Naive thymus-derived CD4-positive, alpha-beta T cell (primary cell): ENCODE measurements at places on chromosomes 2 and 18.

GRCh38 chr2:191710411-191710900 lies 32.5 kb downstream of the NABP1 start:
- no peak for DNase-seq

GRCh38 chr2:464562-465309 lies 176.8 kb upstream of the ALKAL2 start:
- DNase-seq: no peak

DNA sequence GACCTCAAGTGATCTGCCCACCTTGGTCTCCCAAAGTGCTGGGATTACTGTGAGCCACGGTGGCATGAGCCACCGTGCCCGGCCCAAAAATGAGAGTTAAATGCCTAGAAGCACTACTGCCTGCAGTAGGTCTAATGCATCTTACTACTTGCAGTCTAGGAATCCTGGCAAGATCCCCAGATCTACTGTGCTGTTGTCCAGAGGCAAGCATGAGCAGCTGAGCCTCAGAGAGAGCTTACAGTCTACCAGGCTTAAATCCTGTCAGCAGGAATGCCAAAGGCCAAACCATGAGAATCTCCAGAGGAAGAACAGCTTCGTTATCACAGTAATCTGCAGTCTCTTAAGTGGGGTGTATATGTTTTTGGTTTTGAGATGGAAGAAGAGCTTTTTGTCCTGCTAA lies 54.4 kb downstream of the XRCC5 start:
- no peak for DNase-seq

- DNase-seq: no peak
These were observed 39.4 kb upstream of the TXNDC2 start for GRCh38 chr18:9846162-9846925.

DNA sequence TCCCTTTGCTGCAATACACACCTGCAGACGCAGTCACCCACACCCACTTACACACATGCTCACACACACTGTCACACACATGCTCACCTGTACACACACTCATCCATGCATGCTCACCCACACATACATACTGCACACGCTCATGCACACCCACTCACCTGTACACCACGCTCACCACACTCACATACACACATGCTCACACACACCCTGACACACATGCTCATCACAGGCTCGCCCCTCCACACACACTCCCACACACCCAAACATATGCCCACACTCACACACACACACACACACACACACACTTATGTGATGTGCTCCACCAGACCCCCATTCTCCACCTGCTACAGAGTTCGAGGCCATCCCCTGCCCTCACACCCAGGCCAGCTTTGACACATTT lies 22.8 kb upstream of the CREG2 start:
- DNase-seq: no peak

- DNase-seq: no peak
These were observed 47.8 kb downstream of the HNMT start for GRCh38 chr2:138012082-138012481.

DNA sequence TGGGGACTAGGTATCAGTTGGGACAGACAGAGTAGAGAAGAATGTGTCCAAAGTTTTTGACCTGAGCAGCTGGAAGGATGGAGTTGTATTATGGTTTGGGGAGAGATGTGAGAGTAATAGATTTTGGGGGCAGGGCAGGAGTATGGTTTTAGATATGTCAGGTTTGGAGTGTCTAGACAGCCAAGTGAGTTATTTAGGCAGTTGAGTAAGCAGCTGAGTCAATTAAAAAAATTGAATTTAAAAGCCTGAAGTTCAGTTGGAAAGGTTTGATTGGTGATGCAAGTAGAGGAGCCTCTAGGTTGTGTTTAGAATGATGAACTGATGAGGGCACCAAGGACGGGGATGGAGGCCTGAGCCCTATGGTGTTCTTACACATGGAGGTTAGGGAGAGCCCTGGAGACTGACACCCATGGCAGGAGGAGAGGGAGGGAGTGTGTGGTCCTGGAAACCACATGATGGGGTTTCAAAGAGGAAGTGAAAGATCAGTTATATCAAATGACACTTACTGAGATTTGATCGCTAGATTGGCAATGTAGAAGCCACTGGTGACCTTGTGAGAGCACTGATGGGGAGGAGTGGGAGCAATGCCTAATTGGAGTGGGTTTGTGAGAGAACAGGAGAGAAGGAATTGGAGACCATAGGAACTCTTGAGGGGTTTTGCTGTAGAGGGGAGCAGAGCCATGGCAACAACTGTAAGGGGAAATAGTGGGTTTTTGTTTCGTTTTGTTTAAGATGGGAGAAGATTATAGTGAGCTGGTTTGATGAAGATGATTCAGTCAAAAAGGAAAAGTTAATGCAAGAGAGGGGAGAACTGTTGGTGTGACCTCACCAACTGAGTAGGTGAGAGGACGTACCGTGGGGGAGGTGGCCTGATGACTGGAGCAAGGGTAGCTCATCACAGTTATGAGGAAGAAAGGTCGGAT lies 10.3 kb downstream of the ITGA6 start:
- peak; percentile 36 for DNase-seq

- no peak for DNase-seq
These were observed 34.3 kb upstream of the C18orf32 start for GRCh38 chr18:49521216-49521835.

DNA sequence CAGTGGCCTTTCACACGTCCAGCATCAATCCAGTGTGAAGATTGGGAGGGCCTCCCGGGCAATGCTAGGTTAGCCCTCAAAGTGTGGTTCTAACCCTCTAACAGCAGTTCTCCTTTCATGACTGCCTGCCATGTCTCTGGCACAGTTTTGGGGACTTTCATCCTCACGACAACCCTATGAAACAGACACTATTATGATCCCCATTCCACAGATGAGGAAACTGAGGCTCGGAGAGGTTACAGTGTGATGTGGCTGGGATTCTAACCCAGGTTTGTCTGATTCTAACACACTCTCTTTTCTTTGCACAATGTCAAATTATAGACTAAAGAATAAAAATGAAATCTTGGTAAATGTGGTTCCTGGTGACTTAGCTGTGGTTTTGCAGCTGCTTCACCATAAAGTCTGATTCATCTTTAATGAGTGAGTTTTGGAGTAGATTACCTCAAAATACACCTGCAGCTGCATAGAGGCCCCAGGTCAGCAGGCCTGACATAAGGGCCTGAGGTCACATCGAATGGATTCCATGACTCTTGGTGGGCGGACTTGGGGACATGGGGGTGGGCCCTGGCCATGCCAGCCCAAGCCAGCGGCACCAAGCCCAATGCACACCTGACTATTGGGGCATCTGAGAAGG lies 214.4 kb downstream of the GLI2 start:
- DNase-seq: no peak

DNA sequence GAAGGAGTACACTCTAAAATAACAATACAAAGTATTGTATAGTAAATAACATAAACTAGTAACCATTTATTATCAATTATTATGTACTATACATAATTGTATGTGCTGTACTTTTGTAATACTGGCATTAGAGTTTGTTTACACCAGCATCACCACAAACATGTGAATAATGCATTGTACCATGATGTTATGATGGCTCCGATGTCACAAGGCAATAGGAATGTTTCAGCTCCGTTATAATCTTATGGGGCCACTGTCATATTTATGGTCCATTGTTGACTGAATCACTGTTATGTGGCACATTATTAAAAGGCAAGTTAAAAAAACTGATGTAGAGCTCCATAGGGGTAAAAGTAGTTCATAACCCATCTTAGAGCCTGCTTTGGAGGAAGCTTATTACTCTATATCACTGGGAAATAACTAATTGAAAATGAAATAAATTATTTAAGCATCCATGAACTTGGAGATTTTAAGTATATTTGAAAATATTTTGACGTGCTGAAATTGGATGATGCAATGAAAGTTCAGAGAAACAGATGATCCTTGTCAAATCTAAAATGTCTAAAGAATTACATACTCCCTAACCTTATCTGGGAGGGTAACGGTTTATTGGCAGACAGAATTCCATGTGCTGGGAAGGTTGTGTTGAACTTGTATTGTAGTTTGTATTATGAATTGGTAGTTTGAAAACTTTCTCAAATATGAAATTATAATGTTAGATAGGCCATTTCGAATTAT lies 2.4 kb downstream of the SKA1 start:
- no peak for DNase-seq

DNA sequence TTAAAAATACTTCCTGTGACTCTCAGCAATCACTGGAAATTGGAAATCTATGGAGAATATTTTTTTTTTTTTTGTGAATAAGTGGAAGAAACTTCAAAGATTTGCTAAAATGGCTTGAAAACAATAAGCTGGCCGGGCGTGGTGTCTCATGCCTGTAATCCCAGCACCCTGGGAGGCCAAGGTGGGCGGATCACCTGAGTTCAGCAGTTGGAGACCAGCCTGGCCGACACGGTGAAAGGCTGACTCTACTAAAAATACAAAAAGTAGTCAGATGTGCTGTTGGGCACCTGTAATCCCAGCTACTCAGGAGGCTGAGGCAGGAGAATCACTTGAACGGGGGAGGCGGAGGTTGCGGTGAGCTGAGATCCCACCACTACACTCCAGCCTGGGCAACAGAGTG lies 155.5 kb upstream of the CAVIN2 start:
- DNase-seq: no peak

- no peak for DNase-seq
These were observed 133.9 kb downstream of the GFPT1 start for GRCh38 chr2:69253112-69253511.

DNA sequence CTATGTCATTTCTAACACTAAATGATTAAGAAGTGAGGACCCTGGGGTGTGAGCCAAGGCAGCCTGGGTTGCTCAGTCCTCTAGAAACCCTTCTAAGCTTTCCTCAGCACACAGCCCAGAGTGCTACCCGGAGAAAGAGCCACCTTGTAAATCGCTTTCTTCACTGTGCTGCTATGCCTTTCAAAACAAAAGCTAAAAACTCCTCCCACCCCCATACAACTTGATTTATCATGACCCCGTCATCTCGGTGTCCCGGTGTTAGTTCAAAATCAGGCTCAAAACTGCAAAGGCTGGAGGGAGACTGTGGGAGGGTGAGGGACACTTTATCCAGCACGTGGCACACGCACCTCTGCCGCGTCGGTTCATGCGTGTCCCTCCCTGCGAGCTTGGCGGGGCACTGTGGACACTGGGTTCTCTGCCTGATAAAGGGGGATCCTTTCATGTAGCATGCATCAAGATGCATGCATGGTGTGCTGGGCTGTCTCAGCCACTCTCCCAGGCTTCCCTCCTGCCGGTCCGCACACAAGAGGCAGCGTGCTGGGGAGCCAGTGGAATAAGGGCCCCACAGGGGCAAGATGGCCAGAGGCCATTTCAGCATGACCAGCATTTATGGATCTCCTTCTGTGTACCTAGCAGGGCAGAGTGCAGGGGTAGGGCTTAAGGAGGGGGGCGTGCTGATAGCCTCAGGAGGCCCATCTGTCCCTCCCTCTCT lies 170.4 kb downstream of the SMAD7 start:
- DNase-seq: no peak

GRCh38 chr18:58454406-58455061 lies 174.4 kb downstream of the ALPK2 start:
- DNase-seq: no peak

DNA sequence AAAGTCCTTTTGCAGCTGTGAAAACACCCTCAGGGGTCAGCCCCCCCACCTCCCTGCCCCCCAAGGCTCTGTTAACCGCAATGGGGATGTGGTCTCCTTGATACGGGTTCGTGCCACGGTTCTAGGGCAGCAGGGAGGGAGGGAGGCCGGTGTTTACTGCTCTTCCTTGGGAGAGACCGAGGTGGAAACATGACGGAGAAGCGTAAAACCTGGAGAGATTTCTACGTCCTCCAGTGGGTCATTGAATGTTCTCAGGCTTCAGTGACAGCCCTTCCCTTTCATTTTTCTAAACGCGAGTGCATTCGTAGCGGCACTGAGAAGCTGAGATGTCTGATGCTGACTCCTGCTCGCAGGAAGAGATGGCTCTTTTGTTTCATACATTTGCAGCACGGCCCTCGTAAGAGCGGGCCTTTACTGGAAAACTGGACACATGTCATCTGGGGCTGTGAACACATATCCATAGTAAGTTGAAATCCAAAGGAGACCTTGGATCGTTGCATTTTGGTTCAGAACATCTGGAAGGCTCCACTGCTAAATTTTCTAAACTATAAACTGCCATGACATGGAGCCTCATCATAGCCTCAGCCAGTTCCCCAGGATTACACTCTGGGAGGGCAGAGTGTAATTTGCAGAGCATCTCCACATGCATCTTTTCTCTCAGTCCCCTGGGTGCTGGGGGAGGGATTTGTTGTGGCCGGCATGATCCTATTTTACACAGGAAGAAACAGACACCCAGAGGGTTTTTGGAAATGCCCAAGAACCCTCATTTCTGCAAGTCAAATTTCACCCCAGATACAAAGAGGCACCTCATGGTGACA lies 40.6 kb upstream of the HDAC4 start:
- DNase-seq: no peak

GRCh38 chr2:28778392-28778791 lies 26.8 kb downstream of the PPP1CB start:
- DNase-seq: no peak

DNA sequence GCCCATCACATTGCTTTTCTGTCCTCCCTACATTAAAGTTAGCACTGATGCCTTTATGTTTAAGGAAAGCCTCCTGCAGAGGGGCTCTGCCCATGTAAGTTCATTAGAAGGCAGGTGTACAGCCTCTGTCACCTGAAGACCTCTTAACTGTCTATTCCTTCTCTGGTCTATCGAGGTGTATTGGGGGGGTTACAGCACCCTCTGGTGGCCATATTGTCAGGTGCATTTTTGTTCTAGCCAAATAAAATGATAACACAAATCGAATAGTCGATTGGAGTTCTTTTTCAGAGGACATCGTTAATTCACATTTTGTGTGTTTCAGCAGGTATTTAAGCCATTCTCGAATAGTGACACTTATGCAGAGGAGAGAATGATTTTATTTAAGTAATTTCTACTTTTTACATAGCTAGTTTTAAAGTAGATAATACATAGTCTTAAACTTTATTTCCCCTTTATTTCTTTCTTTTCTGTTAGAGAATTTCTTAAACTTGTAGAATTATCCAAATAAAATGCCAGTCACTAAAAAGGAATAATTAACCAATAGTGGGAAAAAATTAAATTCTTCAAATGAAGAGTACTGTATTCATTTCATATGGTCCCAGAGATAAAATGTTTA lies 136.8 kb downstream of the NEDD4L start:
- DNase-seq: peak; percentile 61

- DNase-seq: no peak
These were observed 877 bp downstream of the INHBB start for GRCh38 chr2:120346667-120347358.

DNA sequence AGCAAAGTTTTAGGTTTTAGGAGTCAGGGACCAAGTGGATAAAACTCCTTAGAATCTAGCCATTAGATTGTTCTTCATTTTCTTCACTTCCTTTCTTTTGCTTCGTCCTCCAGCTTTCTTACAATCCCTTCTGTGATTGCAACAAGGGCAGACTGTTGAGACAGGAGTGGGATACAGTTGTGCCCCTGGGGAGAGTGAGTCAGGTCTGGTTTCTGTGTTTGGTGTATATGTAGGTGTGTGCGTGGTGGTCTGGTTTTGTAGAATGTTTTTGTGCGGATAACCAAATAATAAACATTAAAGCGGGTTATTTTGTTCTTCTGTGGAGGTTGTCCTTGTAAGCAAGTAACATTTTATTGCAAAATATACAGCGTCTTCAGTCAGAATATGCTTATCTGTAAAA lies 7.3 kb downstream of the INSIG2 start:
- DNase-seq: no peak

- DNase-seq: no peak
These were observed 547.1 kb upstream of the LINC00305 start for GRCh38 chr18:64695851-64696553.

- no peak for DNase-seq
These were observed 194.0 kb upstream of the RBMS1 start for GRCh38 chr2:160687629-160688028.

- DNase-seq: no peak
These were observed 79.6 kb upstream of the B3GNT7 start for GRCh38 chr2:231315896-231316295.

- no peak for DNase-seq
These were observed 203.6 kb upstream of the SPRED2 start for GRCh38 chr2:65636024-65636423.
